ENCODE measurements at places on chromosomes 16 and 17.

DNA sequence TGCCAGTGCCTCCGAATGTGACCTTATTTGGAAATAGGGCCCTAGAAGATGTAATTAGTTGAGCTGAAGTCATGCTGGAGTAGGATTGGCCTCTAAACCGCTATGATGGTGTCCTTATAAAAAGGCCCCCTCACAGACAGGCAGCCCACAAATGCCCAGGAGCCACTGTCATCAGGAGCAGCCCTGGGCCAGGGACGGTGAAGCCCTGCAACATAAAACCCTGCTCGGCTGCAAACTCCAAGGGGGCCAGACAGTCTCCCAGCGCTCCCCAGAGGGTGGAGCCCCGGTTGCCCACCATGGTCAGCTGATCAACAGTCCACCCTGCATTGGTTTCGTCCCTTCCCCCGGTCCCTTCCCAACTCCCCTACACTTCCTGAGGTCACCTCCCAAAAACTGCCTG lies 351.7 kb downstream of the FOXL1 start:
- DNase-seq, result no peak

- no peak for DNase-seq
These were observed 220.3 kb upstream of the IRX3 start for GRCh38 chr16:54506741-54507500.

DNA sequence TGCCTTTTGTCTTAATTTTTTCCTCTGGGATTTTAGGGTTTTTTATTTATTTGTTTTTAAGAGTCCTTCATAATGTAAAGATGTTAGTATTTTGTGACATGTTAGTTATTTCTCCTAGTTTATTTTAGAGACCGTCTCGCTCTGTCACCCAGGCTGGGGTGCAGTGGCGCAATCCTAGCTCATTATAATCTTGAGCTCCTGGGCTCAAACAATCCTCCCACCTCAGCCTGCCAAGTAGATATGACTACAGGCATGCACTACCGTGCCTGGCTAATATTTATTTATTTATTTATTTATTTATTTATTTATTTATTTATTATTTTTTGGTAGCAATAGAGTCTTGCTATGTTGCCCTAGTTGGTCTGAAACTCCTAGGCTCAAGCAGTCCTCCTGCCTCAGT lies 37.4 kb upstream of the ARHGAP17 start:
- DNase-seq, result no peak

GRCh38 chr17:50184611-50185398 lies 16.6 kb downstream of the COL1A1 start:
- peak; percentile 8 for DNase-seq

All from CD4-positive, alpha-beta T cell treated with Interferon alpha-2 for 1 hour (primary cell).